ENCODE measurements at places on chromosomes 5 and 9. TPM values are rescaled to one million over a fixed set of nuclear protein-coding genes. Genes with fewer than 3 reads are reported as not detected.

SPINK4 gene
- not detected for total RNA-seq

FAM153A gene
- 81.5 TPM for total RNA-seq

LIX1 gene
- 32.8 TPM for total RNA-seq

CFAP77 gene
- total RNA-seq, result not detected

PTPA gene
- 168 TPM for total RNA-seq

DNA sequence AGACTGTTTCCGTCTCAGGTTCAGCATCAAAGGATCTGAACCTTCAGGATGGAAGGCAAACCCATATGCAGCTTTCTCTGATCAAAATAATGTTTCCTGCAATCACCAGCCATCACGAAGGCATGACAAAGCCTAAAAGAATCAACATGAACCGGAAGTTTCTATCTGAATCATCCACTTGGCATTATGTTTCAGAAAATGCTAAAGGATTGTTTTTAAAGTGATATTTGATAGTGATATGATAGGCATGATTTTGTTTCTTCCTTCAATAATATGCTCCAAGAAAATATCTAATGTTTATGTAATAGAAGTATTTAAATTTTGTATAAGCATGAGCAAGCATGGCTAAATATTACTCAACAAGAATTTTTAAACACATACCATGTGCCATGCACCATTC is 219.6 kb downstream of the PLK2 start:
- DNase-seq, result no peak

DNA sequence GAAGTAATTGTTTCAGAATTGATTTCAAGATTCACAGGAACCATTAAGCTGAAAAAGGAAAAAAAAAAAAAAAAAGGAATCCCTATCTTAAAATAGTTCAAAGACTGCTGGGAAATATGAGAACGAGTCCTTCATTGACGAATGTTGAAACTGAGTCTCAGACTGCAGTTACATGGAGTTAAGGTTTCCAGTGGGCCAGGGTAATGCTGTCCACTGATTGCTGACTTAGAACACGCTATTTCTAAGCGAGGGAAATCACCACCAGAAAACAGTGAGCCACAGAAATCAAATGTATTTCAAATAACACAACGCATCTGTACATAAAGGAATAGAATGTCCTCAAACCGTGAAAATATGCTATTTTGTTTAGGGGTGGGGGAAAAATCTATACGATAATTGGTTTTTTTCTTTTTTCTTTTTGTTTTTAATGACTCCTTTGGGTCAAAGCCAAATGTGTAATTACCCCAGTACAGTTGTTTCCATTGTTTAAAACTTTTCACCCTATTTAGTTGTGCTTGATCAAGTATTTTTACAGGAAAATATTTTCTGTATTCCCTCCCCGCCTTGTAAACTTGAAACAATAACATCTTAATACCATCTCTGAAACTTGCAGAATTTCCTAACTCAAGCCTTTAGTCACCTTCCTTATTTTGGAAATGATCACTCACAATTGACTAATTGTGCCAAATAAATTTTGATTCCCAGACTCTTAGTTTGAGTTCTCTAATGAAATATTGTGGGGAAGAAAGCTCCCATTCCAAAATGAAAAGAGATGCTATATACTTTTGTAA is 208.3 kb downstream of the MCTP1 start:
- DNase-seq, result no peak

DNA sequence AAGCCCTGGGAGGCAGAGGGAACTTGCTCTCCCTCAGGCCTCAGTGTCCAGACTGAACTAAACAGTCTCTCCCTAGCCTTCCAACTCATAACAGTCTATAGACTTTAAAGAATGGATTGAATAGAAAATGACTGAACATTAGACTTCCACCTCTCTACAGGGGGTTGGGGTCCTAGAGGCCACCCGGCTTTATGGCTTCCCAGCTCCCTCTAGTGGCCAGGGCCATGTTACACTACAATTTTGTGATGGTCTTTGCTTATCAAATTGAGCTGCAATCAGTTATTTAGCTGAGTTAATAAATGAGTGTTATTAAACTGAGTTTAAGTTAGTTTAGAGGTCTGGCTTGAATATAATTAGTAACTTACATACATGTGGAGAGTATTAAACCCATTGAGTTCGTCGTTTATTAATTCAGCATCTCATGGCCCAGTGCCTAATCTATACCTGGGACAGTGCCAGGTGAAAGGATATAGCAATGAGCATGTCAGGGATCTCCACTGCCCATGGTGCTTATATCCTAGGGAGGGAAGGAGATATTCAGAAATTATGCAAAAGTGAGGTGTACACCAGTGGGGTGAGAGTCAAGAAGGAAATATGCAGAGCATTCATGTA is 105.2 kb downstream of the SH3TC2 start:
- DNase-seq, result no peak

GRCh38 chr9:98324801-98325200 is 69.4 kb upstream of the TBC1D2 start:
- DNase-seq, result no peak

- no peak for DNase-seq
Measured at GRCh38 chr9:83959061-83959460, 21.0 kb downstream of the HNRNPK start.

- DNase-seq, result no peak
Measured at GRCh38 chr9:108274971-108275370, 580.8 kb downstream of the ACTL7B start.

- no peak for DNase-seq
Measured at GRCh38 chr9:138114501-138115245, 237.1 kb downstream of the CACNA1B start.

- no peak for DNase-seq
Measured at GRCh38 chr5:1107167-1108022, 4.5 kb downstream of the SLC12A7 start.
